Activated CD8-positive, alpha-beta memory T cell treated with anti-CD3 and anti-CD28 coated beads for 1 hour (primary cell): ENCODE measurements at places on chromosomes 12 and 14.

GRCh38 chr12:123145211-123145610 lies 5.7 kb downstream of the PITPNM2 start:
- no peak for DNase-seq

- no peak for DNase-seq
These were observed 7.5 kb downstream of the MMP17 start for GRCh38 chr12:131835616-131836171.

GRCh38 chr14:100018482-100018881 lies 46.7 kb upstream of the EVL start:
- no peak for DNase-seq

DNA sequence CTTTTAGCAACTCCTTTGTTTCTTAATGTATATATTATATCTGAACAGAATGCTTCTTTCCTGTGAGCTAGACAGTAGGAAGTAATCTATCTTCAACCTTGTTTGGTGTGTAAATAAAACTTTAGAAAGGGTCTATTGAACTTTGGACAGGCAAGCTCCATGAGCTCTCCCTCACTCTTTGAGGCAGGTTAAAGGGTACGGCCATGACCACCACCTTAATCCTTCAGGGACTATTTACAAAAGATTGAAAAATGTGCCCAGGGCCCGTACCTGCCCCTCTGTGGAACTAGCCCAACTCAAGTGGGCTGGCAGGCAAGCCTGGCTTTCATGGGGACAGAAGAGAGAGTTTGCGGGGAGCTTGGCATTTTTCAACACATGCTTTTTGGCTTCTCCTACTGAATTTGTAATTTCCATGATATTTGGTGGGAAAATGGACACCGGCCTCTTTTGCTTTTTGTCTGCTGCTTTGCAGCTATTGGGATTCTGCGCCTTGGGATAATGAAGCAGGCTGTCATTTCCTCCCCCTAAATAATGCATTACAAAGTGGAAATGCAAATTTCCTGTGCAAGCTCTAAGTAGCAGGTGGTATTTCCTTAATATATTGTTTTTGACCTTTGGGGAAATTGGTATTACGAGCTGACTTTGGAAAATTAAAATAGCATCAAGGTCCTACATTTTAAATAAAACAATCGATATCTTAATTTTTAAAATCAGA lies 106.0 kb downstream of the HMGA2 start:
- DNase-seq: no peak

DNA sequence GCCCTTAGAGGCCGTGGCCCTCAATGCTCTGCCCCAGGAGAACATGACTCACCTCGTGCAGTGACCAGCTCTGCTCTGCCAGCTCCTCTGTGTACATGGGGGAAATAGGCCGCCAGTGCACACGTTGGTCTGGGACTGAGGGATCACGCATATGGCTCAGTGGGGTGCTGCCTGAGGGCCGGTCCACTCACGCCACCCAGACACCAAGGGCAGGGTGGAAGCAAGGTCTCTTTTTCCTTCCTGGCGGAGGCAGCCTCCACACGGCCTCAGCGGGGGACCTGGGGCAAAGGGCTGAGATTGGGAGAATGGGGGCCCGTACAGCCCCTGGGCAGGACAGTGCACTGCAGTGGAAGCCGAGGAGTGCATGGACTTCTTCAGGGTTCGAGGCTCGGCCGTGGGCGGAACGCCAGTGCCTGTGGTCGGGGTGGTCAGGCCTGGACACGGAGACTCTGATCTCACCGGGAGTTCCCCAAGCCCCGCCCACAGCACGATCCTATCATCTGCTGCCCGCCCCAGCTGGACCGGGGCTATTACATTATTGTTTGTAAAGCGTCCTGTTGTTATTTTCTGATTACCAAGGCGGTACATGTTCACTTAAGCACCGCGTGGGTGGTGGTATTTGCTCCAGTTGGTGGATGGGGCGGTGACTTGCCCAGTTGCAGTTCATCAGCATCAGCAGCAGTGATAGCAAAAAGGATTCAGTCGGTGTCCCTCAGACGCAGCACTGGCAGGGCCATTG lies 38.8 kb upstream of the TDRD9 start:
- no peak for DNase-seq

DNA sequence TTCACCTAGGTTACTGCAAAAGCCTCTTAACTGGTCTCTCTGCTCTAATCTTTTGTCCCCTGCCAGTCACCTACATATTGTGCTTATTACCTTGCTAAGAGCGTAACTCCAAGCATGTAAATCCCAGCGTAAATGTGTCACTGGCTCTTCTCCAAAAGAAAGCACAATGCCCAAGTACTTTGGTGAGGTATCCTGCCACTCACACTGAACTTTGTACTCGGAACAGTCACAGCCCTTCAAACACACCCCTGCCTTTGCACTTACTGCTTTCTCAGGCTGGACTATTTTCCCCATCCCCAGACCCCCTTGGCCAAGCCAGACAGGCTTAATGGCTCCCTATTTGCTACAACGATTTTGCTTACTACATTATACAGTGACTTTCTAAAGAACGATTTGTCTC lies 31.7 kb downstream of the GALNT4 start:
- no peak for DNase-seq

GRCh38 chr12:131867891-131868675 lies 26.3 kb upstream of the ULK1 start:
- no peak for DNase-seq

DNA sequence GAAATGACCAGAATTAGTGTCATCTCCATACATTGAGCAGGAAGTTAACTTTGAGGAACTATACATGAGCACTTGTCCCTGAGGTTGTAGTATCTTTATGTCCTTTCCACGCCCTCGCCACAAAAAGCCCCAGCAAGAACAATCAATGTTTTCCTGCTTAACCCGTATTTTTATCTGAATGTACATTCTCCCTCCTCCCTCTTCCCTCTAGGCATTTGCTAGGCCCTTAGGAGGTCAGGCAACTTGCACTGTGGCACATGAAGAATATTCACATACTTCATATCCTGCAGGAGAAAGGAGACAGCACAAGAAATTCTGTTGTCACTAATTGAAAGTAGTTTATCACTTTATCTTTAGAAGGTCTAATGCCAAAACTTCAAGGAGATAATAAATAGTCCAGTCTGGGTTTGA lies 18.1 kb upstream of the DUSP6 start:
- no peak for DNase-seq

GRCh38 chr14:25381498-25381897 lies 331.6 kb upstream of the STXBP6 start:
- no peak for DNase-seq

GRCh38 chr12:93790472-93791152 lies 113.4 kb downstream of the CRADD start:
- no peak for DNase-seq

DNA sequence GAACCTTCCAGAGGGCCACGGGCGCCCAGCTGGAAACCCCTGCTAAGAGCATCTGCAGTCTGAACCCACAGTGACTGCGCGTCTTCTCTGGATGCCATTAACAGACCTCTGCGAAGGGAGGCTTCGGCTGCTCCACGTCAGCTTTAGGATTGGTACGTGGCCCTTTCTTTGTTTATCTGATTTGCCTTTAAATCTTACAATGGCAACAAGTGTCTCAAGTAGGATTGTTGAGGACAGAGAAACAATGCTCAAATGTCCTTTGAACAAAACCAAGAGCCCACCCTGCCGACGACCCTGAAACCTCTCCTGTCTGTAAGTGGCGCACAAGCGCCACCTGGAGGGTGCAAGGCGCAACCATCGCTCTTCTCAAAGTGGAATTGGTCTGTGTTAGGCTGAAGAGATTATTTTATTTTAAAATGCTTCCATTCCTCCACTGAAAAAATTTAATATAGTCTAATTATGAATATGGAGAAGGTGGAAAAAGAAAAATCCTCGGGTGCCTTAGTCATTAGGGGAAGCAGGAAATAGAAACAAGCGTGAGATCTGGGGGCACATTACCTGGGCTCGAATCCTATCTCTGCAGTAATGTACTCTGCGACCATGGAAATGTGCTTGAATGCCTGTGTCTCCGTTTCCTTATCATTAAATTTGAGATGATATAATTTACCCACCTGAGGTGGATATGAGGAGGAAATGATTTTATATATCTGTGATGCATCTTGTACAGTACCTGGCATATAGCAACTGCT lies 82.6 kb upstream of the PTPRB start:
- no peak for DNase-seq

- no peak for DNase-seq
These were observed 23.1 kb upstream of the HELB start for GRCh38 chr12:66279123-66279712.

DNA sequence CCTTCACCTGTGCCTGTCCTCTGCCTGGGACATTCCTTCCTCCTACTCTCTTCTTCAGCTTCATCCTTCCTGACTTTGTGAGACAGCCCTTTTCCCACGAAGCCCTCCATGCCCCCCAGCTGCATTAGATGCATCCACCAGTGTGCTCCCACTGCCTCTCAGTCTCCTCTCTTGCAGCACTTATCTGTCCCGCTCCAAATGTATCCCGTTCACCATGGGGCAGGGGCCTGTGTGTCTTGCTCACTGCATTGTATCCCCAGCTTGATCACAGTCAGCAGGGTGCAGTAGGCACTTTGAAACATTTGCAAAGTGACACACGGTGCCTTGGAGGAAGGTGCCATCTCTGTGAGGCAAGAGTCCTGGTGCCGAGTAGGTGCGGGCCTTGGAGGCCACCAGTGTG lies 104.0 kb downstream of the SLC25A47 start:
- DNase-seq: no peak

GRCh38 chr12:106582641-106583230 lies at the start of gene RFX4:
Gene RFX4 (plus strand): TSS chr12:106583004. CDS start chr12:106583321, 317 bp downstream.
- no peak for DNase-seq

GRCh38 chr12:89393551-89394121 lies 41.3 kb upstream of the DUSP6 start:
- no peak for DNase-seq

DNA sequence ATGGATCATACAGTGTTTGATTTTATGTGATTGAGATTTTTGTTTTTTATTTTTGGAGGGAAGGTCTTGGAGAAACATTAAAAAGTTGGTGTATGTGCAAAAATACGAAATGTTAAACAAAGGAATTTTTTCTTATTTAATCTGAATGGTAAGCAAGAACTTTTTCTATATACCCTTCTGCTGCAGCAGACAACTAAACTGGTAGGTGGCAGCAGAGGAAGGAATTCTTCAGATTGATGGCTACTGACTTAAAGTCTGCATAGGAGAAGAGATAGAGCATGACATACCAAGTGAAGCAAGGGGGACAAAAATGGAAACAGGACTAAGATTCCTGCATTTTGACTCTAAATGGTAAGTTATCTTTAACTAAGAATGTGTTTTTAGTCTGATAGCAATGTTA lies 42.0 kb upstream of the A2ML1 start:
- DNase-seq: no peak

- DNase-seq: no peak
These were observed 5.7 kb upstream of the WSCD2 start for GRCh38 chr12:108123402-108123801.

GRCh38 chr14:37142835-37143401 lies 29.5 kb downstream of the SLC25A21 start:
- DNase-seq: no peak
